Epithelial cell of esophagus (primary cell): ENCODE measurements at places on chromosomes 6 and 20.

- no peak for DNase-seq
Observed at GRCh38 chr6:44666324-44666723, 278.8 kb downstream of the CDC5L start.

DNA sequence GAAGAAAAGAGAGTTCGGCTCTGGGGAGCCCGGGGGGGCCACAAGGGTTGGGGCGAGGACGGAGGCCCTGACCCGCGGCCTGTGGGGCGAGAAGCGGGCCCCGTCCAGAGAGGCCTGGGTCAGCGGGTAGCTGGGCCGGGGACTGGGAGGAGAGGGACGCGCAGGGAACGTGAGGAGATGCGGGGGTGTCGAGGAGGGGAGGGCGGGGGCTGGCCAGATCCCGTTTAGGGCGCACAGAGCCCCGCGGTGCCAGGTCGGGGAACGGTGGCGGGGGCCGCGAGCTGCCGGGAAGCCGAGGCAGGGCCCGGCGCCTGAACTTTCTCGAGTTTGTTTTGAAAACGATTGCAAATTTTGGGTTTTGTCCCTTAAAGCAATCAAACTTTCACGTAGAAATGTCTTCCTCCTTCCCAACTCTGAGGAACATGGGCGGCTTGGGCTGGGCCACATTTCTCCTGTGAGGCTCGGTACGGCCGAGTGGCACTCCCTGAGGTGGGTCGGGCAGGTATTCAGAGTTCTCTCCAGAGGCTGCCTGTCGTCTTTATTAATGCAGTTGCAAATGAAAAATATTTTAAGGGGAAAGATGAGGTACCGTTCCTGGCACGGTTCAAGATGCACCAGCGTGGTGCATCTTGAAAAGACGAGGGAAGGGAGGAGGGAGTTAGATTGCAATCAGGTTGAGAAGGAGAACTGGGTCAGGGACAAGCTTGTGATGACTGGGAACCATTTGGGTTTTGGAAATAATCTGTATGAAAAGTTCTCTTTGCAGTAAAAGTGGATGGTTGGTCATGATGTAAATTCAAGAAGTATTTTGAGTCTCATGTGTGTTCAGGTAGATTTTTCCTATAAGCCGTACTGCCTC lies 972 bp downstream of the RNF8 start:
- peak; percentile 41 for DNase-seq

- DNase-seq = peak; percentile 67
Observed at GRCh38 chr6:39302669-39303424, 11.4 kb downstream of the KCNK17 start.

- DNase-seq = peak; percentile 78
Observed at GRCh38 chr6:141033101-141033500, 1099.6 kb upstream of the GJE1 start.

DNA sequence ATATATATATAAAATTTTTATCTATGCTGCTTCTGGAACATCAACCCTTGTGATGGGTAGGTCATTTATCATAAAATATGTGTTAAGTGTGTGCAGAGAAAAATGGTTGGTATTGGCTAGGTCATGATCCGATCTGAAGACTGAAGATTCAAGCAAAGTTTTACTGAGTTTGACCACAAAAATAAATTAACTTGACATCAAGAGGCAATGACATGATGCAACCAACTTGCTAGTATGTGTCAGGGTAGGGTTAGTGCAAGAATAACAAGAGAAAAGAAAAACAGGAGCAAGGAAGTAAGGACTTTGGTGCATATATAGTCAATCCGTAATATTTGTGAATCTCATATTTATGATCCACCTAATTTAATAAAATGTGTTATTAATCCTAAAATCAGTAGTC lies 1202.0 kb upstream of the ADGRB3 start:
- no peak for DNase-seq
